ENCODE measurements at places on chromosomes 4 and X. TPM values are rescaled to one million over a fixed set of nuclear protein-coding genes. Genes with fewer than 3 reads are reported as not detected.

GRCh38 chrX:107691024-107691448 lies 62.7 kb downstream of the PRPS1 start:
- DNase-seq: no peak

The FRG1 gene
- polyA plus RNA-seq: 7.0 TPM

DNA sequence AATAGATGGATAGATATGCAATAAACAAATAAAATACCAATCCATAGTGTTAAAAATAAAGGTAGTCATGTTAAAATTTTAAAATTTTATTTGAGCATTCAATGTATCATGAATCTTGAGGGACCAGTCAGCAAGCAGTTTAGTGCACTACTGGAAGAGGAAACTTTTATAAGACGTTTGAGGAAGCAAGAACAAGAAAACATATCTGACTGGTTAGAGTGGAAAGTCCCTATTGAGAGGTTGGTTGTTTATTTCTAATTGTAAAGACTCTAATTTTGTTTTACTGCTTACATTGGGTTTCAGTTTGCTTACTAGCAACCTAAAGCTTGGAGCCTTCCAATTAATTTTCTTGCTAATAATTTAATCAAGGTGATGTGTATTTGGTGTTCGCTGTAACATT lies 786.2 kb downstream of the RAB28 start:
- DNase-seq: no peak

- no peak for DNase-seq
Measured at GRCh38 chrX:139680356-139680755, 27.6 kb downstream of the MCF2 start.

GRCh38 chr4:181508601-181509000 lies 734.6 kb upstream of the TENM3 start:
- DNase-seq: no peak

DNA sequence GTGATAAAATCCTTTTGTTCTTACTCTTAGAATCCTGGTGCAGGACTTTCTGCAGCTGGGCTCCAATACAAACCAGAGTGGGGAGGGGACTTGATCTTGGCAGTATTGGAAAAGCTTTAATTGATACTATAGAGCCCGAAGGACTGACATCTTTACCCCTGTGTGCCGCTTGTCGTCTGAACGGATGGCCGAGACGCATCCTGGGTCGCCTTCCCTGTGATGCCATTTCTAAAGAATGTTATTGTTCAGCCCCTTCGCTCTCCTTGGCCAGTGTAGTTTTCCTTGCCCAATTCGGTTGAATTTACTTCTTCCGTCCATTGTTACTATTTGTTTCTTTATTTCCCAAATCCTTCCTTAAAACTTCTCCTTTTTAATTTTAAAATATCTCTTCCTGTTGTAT lies 80.9 kb downstream of the CLDN34 start:
- no peak for DNase-seq

Data from BJ (cell line).